ENCODE measurements at places on chromosomes 5 and 9.

DNA sequence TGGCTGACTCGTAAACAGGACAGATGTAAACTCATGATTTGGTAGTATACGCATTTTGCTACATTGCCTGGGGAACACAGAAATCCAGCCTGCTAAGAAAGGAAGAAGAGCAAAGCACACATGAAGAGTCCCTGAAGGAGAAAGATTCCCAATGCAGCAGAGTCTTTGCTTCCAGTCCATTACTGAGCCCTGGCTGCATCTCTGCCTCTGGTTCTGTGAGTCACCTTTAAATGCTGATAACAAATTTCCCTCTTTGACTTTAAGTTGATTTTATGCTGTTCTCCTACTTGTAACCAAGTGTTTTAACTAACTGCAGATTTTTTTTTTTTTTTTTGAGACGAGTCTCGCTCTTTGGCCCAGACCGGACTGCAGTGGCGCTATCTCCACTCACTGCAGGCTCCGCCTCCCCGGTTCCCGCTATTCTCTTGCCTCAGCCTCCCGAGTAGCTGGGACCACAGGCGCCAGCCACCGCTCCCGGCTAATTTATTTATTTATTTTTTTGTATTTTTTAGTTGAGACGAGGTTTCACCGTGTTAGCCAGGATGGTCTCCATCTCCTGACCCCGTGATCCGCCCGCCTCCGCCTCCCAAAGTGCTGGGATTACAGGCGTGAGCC is 8.5 kb upstream of the PRXL2C start:
- DNase-seq, result no peak

DNA sequence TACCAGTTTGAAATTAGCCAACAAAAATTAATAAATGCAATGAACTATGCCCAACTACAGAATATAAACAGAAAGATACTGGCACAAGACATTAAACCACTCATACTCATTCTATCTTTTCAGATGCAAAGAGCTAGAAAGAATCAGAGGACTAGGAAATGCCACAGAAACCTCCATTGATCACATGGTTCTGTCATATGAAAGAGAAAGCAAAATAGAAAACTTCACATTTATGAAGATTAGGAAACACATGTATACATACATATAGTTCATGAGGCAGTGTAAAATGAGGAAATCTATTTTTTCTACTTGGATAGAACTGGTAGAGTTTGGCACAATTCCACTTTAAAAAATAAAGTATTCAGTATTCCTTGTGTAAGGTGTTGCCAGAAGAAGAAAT is 275.1 kb upstream of the PTGER4 start:
- no peak for DNase-seq

DNA sequence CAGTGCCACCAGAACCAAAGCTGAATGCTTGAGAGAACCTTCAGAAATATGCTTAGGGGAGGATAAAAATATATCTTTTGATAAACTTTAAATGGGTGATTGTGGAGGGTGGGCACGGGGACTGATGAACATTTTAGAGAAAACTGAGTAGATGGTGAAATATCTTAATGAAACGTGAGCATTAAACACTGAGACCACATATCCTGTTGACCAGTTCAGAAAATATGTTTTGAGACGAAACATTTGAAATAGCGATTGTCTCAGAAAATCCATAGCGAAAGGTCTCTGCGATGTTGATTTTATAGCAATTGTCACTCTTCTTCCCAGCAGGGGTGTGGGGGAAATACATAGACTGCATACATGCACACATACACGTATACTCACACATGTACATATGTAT is 231.0 kb downstream of the ESM1 start:
- no peak for DNase-seq

DNA sequence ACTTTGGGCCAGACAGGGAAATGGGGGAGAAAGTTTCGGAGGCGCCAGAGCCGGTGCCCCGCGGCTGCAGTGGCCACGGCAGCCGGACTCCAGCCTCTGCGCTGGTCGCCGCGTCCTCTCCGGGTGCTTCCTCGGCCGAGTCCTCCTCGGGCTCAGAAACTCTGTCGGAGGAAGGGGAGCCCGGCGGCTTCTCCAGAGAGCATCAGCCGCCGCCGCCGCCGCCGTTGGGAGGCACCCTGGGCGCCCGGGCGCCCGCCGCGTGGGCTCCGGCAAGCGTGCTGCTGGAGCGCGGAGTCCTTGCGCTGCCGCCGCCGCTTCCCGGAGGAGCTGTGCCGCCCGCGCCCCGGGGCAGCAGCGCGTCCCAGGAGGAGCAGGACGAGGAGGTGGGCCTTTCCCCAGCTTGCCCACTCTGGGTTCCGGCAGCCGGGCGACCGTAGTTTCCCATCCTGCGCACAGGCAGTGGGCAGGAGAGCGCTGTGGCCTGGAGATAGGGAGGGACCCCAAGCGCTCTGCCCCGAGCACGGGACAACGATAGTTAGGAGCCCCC is 516 bp downstream of the MAST4 start:
- no peak for DNase-seq

DNA sequence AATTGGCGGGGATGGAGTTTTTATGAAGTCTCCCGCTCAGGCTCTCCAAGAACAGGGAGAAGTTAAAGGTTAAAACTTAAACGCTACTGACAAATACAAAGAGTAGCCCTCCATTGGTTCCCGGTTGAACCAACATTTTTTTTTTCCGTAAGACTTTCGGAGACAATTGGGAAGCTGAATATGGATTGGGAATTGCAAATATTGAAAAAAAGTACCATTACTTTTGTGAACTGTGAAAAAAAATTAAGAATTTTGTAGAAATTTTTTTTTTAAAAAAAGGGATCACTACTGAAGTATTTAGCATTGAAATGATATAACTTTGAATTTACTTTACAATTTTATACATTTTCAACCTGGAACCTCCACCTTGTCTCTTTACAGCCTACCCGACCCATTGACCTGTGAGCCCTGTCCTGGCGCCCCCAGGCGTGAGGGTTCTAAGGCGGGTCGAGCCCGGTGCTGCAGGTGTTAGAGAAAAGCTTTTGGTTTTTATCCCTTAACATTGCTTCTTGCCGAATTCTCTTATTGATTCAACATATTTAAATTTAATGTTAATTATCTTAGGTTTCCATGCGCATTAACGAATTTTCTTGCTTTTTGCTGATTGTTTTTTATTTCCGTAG is 448 bp upstream of the ZNF782 start:
- DNase-seq, result no peak

- DNase-seq, result no peak
Measured at GRCh38 chr5:166767858-166768257, 1523.6 kb upstream of the WWC1 start.

GRCh38 chr5:139181835-139182452 is 16.2 kb downstream of the SIL1 start:
- DNase-seq, result no peak

- peak; percentile 73 for DNase-seq
Measured at GRCh38 chr9:86098824-86099700, at the start of gene GOLM1. Gene GOLM1, minus strand, starts transcription at chr9:86099558. Its CDS starts 20,238 bp downstream, at chr9:86079320.

DNA sequence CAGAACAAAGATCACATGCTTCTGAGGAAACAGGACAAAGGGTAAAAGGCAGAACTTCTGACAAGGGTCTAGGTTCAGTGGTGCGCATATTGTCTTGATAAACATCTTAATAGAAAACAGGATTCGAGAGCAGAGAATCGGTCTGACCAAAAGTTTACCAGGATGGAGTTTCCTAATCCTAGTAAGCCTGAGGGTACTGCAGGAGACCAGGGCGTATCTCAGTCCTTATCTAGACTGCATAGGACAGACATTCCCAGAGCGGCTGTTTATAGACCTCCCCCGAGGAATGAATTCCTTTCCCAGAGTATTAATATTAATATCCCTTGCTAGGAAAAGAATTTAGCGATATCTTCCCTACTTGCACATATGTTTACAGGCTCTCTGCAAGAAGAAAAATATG is 32.4 kb upstream of the TNFSF8 start:
- DNase-seq, result no peak

DNA sequence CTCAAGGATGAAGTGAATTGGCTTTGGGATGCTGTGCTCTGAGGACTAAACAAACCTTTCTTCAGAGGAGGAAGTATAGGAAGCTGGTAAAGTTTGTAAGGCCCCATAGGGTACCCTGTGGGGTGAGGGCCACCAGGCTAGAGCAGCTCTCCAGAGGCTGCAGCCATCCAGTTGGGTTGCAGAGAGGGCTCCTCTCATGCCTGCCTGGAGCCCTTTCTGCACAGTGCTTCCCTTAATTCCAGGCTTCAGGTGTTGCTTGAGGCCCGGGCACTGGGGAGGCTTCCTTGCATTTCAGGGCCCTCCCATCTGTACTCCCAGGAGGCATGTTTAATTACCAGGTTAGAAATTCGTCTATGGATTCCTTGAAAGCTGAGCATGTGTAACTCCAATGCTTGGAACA is 95.3 kb upstream of the FSTL4 start:
- DNase-seq, result no peak

- DNase-seq, result no peak
Measured at GRCh38 chr9:38339087-38339486, 53.4 kb upstream of the ALDH1B1 start.

DNA sequence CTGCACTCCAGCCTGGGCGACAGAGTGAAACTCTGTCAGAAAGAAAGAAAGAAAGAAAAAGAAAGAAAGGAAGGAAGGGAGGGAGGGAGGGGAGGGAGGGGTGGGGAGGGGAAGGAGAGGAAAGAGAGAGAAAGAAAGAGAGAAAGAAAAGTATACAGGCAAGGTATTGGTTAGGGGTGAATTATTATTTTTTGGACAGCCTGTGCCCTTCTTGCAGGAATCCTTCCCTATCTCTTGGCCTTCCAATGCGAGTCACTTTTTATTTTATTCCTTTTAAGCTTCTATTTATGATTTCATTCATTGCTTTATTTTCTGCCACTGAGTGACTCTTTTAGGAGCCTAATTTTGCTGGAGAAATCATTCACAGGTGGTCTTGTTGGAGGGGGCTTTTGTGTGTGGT is 98.7 kb downstream of the PDE8B start:
- DNase-seq, result no peak

DNA sequence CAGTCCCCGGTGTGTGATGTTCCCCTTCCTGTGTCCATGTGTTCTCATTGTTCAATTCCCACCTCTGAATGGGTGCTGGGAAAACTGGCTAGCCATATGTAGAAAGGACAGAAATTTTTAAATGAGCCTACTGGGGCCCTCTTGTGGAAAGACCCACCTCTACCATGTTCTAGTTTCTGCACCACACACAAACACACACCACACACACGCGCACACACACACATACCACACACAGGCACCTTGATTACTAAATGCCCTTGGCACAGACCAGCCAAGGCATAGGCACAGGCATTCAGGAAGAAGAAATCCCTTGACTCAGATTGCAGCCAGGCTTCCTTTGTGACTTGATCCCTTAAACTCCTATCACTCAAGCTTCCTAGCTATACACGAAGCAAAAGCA is 60.5 kb downstream of the SIL1 start:
- DNase-seq, result no peak

GRCh38 chr5:155699385-155699784 is 627.6 kb upstream of the SGCD start:
- DNase-seq, result no peak

DNA sequence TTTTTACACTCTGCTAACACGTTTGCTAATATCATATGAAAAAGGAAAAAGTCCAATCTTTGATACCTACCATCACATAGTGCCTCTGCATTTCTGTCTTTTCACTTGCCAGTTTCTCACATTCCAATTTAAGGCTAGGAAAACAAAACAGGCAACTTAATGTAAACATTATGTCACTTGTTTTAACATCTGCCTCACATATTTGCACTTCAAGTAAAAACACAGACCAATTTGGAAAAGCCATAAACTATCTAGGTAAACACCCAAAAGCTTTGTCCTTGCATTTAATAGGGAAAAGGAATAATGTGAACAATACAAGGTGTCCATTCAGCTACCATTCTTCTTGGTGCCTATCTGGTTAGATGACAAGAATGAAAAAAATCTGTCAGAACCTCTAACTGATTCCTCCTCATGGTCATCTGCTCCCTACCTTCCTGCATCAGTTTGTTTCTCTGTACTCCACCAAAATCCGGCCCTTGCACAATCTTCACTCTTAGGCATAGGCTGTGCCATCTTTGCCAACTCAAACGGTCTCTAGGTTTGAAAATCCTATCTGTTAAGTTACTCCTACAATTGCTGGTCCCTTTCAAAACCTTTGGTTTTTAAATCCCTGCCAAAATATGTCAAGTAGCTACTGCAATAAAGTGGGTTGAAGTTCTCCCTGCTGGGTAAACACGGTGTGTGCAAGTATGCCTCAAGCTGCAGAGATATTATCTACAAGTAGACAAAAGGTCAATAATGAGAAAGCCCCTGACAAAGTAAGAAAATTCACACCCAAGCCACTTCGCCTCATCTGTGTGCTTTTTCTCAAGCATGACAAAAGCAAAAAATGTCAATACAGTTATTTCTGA is 3.4 kb downstream of the TLE1 start:
- DNase-seq, result no peak

GRCh38 chr5:59286510-59286909 is 607.0 kb downstream of the PDE4D start:
- DNase-seq, result no peak

GRCh38 chr9:69572611-69573010 is 99.6 kb downstream of the APBA1 start:
- no peak for DNase-seq

GRCh38 chr9:248278-248961 is 33.8 kb downstream of the DOCK8 start:
- DNase-seq, result no peak

DNA sequence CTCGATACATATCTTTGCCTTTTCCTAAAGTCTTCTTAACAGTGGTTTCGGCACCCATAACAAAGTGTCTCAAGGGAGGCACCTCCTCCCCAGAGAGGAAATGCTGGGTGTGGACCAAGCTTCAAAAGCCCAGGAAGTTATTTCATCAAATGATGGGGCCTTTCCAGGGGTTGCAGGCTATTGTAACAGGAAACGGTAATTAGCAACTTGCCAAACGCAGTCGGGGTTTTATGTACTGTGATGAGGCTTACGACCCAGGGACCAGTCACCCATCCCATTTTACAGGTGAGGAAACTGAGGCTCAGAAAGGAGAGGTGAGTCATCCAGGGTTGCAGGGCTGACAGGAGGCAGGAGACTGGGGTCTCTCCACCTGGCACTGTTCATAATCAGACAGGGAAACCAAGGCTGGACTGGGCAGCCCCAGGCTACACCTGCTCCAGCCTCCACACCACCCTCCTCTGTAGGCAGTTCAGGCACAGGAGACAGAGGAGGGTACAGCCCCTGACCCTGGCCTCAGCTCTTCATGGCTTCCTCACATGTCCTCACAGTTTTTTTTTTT is 30.0 kb upstream of the SUSD3 start:
- no peak for DNase-seq

GRCh38 chr9:108654566-108654965 is 201.2 kb downstream of the ACTL7B start:
- DNase-seq, result no peak

DNA sequence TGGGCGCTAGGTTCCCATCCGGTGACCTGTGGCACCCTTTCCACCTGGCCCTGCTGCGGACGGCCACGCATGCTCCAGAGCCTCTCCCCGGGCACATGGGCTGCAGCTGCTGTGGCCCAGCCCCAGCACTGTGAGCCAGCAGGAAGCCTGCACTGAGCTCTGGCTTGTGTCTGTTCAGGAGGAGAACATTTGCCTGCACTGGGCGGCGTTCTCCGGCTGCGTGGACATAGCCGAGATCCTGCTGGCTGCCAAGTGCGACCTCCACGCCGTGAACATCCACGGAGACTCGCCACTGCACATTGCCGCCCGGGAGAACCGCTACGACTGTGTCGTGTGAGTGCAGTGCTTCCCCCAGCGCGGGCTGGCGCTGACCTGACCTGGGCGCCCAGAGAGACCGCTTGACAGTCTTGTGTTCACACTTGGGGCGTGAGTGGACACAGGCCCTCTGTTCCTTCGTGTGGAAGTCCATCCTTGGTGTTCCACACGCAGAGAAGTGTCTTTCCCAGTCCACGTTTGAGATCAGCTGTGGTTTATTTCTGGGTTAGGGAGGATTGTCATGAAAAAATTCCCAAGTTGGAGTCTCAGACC is 66.2 kb upstream of the CACNA1B start:
- DNase-seq, result no peak

- no peak for DNase-seq
Measured at GRCh38 chr5:37812365-37812764, 27.5 kb downstream of the GDNF start.
